Fibroblast of skin of right quadriceps (primary cell): ENCODE measurements at places on chromosomes 5 and 9.

DNA sequence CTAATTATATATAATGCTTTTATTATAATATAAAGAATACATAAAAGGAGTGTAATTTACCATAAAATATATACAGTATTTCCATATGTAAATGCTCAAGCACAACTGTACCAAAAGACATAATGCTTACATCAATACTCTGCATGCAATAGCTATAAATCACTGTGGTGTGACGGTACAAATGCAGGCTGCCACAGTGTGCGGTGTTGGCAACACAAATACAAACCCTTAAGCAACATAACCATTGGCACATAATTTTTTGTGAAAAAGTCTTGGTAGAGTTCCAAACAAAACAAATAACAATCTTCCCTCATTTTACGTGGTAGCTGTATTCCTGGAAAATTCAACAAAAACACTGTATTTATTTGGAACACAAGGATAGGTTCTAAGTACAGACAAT, 1.9 kb upstream of the SHISAL2B start:
- no peak for DNase-seq

DNA sequence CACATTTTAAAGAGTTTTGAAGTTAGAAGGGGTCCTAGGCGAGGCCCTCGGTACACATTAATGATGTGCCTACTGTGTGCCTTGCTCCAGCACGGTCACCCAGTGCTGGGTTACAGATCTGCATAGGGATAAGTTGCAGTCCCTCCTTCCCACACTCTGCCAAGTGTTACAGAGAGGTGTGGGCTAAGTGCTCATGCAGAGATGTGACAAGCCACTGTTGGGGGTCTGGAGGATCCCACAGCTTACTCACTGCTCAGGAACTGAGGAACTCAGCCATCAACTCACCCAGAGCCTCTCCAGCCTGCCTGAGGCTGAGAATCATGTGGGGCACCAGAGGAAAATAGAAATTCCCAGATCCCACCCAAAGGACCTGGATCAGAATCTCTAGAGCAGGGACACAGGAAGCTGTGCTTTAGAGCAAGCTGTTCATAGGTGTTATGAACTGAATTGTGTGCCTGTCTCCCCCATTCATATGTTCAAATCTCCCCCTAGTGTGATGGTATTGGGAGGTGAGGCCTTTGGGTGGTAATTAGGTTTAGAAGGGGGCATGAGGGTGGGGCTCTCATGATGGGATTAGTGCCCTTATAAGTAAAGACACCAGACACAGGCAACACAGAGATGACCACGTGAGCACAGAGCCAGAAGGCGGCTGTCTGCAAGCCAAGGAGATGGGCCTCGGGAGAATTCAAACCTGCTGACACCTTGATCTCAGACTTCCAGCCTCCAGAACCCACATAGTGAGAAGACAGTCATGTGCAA, 164.1 kb downstream of the HSD17B3 start:
- DNase-seq, result peak; percentile 56

DNA sequence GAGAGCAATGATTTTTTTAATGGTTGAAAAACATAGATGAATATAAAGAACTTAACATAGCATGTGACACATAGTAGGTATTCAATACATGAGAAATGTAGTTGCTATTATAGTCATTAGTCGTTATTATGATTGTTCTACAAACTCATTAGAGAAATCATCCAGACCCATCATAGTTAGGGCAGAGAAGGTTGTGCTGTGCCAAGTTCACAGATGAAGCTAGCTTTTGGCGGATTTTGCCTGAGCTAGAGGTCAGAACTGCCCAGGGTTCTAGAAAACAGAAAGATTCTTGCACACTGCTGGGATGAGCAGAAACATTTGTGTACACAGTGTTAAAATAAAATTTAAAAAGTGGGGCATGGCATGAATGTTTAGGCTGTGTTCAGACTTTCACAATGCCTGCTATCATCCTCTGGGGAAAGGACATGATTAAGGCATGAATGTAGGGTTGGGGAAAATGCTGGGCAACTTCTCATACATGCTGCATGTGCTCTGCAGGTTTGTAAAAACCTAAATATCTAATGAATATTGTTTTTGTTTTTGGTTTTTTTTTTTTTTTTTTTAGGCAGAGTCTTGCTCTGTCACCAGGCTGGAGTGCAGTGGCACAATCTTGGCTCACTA, 33.3 kb upstream of the RAD23B start:
- no peak for DNase-seq

- no peak for DNase-seq
Measured at GRCh38 chr9:107496976-107497375, 7.4 kb upstream of the KLF4 start.

- no peak for DNase-seq
Measured at GRCh38 chr9:88932766-88933165, 58.5 kb upstream of the S1PR3 start.

DNA sequence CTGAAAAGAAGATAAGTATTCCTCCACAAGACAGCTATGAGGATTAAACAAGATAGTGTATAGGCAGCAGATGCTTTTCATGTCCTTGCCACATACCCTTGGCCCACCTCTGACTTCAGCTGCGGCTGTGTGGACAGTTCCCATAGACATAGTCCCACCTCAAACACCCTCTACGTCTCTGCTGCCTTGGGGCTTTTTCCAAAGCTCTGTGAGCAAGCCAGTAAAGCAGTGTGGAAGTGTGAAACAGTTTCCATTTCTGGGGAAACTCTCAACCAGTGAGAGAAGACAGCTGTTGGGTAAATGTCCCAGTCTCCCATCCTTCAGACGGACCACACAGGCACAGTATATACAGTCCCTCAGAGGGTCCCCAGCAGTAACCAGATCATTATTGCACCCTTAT, 125.5 kb downstream of the CDK5RAP2 start:
- DNase-seq, result no peak
